ENCODE measurements at places on chromosomes 4 and X.

DNA sequence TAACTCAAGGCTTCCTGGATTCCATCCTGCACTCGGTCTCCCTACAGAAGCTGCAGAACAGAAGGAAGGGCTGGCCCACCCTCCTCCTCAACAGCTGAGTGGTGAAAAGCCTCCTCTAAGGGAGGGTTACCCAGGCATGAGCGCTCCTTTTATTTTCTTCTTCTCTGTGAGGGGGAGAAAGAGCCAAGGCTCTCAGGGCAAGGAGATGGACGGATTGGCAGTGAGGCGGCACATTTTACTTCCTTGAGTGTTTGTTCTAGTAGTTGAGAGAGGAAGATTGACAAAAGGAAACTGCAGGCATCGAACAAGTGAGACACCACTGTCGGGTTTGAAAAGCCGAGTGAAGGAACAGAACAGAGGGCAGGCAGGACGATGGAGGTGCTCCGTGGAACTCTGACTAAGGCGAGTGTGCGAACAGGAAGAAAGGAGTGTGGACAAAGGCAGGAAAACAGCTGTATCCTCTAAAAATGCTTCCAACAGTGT is 38.4 kb upstream of the STS start:
- no peak for DNase-seq

DNA sequence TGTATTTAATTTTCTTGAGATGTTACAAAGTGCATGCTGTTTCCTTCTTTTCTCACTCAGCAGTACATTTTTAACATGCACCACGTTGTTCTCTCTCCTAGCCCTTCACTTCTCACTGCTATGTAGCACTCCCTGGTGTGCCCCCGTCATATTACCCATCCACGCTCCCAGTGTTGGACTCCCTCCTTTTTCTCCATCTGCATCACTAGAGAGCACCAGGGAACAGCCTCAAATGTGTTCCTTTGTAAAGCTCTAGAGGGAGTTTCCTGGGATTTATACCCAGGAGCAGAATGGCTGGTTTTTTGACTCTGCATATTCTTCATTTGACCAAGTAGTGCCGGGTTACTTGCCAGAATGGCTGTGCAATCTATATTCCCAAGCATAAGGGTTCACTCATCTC is 240.3 kb upstream of the ANXA3 start:
- DNase-seq = peak; percentile 27

GRCh38 chr4:76365636-76366035 is 55.3 kb downstream of the CCDC158 start:
- no peak for DNase-seq

DNA sequence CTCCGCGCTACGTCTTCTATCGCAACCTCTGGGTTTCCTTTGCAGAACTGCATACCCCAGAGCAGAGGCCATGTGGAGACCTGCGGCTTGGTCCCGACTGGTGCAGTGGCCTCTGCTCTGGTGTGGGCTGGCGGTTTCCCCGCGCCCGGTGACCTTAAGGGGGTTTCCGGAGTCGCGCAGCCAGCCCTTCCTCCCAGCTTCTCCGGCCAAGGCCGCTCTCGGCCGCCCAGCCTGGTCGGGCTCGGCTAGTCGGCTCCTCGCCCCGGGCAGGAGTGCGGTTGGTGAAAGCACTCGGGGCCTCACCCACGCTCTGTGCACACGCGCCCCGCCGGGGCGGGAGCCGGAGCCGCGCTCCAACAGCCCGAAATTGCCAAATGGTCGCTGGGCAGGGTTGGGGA is 84.9 kb downstream of the BCOR start:
- no peak for DNase-seq

GRCh38 chrX:46572340-46572936 is 1.1 kb upstream of the CHST7 start:
- DNase-seq = peak; percentile 32

DNA sequence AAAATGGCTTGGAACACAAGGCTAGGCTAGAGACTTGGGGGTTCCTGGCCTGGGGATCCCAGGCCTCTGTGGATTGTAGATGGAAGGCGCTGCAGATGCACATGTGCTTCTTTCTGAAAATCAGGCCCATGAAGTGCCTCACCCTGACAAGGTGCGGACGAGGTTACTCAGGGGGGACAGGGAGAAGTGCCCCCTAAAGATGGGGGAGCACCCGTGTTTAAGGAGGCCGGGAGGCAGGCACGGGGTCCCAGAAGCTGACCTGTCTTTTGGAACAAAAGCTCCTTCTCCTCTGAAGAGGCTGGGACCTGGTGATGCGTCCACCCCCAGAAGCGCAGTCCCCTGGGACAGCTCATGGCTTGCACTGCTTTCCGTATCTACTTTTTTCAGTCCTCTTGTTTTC is 2.4 kb downstream of the PDZD4 start:
- DNase-seq = no peak

DNA sequence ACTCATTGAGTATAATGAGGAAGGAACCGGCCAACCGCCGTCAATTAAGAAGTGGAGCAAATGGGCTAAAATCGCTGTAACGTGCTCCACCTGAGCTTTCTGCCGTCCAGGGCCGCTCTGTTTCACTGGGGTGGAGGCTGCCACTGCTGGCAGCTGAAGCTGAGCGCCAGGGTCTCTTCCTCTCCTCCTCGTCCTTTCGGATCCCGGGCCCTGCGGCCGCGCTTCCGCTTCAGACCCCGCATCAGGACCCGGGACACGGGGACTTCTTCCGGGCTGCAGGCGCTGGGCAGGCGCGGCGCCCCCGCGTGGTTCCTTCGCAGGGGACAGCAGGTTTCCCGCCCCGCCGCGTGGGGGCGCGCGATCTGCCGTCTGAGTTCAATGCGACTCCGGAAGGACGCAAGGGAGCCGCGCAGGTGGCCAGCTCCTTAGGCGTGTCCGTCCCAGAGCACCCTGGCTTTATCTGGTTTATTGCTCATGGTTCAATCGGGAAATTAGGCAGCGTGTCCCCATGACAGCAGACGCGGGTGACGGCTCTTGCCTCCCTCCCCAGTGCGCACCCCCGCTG is 519.8 kb downstream of the TRIML1 start:
- no peak for DNase-seq

DNA sequence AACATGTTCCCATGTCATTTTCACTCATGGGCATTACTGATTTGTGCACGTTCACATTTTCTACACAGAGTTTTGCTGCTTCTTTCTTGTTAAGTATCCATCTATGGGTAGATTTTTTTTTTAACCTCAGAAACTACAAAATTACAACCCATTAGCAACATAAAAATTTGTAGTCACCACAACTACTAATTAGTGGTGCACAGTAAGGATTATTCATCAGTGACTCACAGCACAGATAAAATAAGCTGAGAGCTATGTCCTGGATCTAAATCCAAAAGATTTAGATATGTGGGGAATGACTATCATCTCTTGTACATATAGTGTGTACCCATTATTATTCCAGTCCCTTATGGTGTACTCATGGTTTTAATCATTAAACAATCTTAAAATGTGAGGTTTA is 19.7 kb upstream of the AMELX start:
- no peak for DNase-seq

- DNase-seq = no peak
Measured at GRCh38 chrX:37348971-37349220, 268 bp upstream of the PRRG1 start.

- no peak for DNase-seq
Measured at GRCh38 chr4:131531087-131531486, 1618.0 kb upstream of the PCDH10 start.

Measured in HT-29 (cell line).